ENCODE measurements at places on chromosomes 4 and X.

DNA sequence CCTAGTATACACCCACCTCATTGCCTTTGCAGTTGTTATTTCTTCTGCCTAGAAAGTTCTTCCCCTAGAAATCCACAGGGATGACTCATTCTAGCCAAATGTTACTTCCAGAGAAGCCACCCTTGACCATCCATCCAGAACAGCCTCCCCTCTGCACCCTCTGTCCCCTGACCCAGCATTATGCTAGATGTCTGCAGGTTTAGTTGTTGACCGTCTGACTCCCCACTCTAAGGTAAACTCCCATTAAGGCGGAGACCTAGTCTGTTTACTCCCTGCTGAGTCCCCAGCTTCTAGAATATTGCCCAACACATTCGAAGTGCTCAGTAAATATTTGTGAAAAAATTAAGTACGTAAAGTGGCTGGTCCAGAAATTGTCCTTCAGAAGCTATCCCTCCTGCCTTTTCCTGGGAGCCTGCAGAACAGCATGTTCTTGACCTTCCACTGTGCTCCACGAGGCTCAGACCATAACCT is 11.0 kb downstream of the SRD5A3 start:
- DNase-seq = no peak

DNA sequence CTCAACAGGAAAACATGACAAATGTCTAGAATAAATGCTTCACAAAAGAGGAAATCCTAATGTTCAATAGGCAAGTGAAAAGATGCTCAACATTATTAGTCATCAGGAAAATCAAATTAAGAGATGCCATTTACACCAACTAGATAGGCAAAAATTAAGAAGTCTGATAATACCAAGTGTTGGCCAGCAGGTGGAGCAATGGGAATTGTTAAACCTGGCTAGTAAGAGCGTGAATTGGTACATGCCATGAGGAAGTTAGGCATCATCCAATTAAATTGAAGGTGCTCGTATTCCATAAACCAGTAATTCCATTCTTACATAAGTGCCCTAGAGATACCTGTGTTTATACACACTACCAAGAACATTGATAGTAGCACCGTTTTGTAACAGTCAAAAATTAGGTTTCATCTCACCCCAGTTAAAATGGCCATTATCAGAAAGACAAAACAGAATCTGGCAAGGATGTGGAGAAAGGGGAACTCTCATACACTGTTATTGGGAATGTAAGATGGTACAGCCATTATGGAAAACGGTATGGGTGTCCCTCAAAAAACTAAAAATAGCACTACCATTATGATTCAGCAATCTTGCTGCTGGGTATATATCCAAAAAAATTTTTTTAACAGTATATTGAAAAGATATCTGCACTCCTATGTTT is 14.0 kb upstream of the ZCCHC18 start:
- DNase-seq = peak; percentile 76

- DNase-seq = no peak
These were observed 41.2 kb upstream of the ZC4H2 start for GRCh38 chrX:65017451-65017850.

DNA sequence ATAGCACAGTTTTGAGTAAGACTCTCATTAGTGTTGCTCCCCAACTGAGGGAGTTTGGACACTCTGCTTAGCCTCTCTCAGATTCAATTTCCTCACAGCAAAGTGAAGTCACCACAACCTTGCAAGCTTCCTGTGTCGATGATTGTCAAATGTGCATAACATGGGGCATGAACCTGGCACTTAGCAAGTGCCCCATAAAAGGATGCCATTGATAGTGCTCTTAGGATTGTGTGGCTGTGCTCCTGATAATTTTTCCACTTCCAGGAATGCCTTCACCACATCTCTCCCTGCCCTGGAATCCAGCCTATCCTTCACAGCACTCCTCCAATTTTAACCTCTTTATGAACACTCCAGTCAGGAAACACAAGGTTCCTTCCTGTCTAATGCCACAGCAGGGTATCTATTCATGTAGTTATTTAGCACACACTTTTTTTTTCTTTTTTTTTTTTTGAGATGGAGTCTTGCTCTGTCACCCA is 309.4 kb downstream of the PPP3CA start:
- no peak for DNase-seq

DNA sequence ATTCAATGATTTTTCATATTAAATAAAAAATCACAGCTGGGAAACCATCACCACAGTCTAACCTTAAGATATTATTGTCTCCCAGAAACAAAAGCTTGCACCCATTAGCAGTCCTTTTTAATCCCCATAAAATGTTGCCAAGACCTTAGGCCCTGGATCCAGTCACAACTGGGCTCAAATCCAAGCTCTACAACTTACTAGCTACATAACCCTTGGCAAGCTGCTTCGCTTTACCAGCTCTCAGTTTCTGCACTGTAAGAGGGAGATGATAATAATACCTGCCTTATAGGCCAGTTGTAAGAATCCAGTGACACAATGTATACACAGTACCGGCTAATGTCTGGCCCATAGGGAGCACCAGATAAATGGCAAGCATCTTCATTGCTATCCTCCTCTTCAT is 400.9 kb upstream of the FGF13 start:
- no peak for DNase-seq

- no peak for DNase-seq
These were observed 178.3 kb downstream of the TMA16 start for GRCh38 chr4:163672751-163673150.

DNA sequence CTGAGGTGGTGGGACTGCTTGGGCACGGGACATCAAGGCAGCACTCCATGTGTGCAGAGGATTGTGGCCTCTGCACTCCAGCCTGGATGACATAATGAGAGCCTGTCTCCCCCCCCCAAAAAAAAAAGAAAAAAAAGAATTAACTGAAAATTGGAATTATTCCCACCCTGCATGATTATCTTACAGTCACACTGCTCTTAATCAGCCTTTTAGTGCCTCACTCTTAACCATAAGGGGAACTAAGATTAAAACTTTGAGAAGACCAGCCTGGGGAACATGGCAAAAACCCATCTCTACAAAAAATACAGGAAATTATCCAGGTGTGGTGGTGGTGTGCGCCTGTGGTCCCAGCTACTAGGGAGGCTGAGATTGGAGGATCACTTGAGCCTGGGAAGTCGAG is 94.6 kb downstream of the UBE2K start:
- DNase-seq = peak; percentile 82

DNA sequence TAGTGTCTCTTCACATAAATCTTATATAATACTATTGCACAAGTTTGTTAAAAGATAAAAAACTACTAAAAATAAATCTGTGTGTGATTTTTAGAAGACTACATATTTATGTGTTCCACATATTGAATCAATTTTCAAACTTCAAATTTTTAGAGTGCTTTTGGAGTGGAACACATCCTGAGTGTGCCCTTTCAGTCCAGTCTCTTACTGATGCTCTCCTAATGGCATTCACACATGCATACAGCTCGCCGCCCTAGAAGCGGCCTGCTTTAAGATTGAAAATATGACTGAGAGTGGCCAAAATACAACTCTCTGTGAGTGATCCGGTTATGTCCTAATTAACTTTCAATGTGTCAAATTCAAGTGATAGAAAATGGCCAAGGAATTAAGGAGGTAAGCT is 628.8 kb downstream of the ANKRD50 start:
- no peak for DNase-seq

GRCh38 chr4:71259911-71260331 is 78.9 kb upstream of the SLC4A4 start:
- no peak for DNase-seq

GRCh38 chr4:149511558-149512298 is 303.9 kb downstream of the IQCM start:
- DNase-seq = no peak

DNA sequence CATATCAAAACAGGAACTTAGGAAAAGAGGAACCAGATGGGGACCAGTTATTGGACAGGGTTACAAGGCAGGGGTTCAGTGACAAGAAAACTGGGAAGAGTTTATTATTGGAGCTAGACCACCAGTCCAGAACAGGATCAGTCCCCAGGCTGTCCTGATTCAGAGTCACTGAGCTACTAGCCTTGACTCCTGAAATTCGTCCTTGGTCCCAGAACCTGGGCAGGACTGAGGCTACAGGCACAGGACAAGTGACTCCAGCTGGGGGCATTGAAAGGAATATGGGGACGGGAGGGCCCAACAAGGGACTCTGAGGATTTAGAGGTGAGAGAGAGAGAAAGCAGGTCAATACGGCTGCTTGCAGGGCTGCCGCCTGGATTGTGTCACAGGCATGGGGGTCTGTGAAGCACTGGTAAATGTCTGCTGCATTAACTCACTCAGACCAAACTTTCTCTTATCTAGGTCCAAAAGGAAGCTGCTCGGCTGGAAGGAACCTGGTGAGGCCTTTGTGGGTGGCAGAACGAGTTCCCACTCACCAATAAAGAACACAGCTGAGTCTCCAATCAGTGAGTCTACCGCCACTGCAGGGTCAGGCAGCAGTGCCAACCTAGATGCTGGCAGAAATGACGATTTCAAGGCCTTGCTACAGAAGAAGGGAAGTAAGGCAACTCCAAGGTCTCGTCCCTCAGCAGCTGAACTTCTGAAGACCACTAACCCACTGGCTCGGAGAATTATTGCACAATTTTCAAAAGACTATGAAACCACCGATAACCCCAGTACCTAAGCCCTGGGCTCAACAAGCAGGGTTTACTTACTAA is 11.3 kb upstream of the RTL5 start:
- no peak for DNase-seq

DNA sequence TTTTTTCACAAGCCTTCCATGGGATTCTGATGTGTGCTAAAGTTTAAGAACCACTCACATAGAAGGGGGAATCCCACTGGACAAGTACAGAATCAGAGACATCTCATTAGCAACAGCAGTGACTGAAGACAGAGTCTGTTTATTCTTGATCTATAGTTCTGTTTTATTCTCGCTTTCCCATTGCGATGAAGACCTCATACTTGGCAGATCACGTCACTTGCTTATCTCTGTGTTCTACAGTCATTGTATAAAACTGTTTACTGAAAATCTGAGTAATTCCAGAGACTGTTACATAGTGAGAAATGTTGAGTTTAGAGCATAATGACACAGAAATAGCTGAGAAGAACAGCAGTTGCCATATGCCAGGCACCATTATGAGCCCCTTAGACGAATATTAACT is 185.5 kb downstream of the PTTG2 start:
- DNase-seq = no peak

- no peak for DNase-seq
These were observed 20.1 kb downstream of the CCDC149 start for GRCh38 chr4:24892778-24893177.

- DNase-seq = no peak
These were observed 142.4 kb upstream of the GLRA2 start for GRCh38 chrX:14386981-14387380.

DNA sequence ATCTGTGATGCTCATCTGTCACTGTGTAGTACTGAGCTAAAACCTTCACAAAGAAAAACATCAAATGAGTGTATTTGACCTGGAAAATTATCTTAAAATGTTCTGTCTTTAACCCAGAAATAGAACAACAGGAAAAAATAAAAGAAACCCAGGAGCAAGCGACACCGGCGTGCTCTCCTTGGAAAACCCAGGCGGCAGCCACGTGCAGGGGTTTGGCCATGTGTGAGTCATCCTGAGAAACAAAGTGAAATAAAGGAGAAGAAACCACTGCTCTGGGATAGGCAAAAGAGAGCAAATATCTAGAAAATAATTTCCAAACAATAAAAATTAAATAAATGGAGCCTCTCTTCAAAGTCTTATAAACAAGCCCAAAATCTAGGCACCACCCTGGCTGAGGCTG is 20.0 kb upstream of the TMEM128 start:
- DNase-seq = no peak

GRCh38 chr4:142449771-142450373 is 396.2 kb downstream of the INPP4B start:
- no peak for DNase-seq

DNA sequence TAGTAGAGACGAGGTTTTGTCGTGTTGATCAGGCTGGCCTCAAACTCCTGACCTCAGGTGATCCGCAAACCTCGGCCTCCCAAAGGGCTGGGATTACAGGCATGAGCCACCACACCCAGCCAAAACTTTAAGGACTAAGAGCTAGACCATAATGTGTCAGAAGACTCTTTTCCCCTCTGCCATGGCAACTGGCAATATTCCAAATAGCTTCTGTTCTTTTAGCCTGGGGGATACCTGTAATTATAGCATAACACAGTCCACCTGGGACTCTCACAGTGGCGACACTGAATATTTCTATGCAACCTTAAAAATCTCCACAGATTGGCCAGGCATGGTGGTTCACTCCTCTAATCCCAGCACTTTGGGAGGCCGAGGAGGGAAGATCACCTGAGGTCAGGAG is 45.5 kb upstream of the RBM47 start:
- no peak for DNase-seq

- no peak for DNase-seq
These were observed 6.1 kb upstream of the SMS start for GRCh38 chrX:21934414-21934813.

DNA sequence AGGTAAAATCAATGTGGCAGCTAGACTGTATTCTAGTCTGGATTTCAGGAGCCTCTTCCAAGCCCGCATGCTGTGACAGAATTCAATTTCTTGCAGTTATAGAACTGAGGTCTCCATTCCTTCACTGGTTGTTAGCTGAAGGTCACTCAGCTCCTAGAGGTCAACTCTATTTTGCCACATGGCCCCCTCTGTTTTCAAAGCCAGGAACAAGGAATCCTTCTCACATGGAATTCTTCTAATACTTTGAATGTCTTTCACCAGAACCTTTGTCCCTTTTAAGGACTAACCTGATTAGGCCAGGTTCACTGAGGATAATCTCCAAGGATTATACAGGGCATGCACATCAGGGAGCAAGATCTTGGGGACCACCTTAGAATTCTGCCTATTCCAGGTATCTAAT is 23.4 kb upstream of the MMRN1 start:
- no peak for DNase-seq

DNA sequence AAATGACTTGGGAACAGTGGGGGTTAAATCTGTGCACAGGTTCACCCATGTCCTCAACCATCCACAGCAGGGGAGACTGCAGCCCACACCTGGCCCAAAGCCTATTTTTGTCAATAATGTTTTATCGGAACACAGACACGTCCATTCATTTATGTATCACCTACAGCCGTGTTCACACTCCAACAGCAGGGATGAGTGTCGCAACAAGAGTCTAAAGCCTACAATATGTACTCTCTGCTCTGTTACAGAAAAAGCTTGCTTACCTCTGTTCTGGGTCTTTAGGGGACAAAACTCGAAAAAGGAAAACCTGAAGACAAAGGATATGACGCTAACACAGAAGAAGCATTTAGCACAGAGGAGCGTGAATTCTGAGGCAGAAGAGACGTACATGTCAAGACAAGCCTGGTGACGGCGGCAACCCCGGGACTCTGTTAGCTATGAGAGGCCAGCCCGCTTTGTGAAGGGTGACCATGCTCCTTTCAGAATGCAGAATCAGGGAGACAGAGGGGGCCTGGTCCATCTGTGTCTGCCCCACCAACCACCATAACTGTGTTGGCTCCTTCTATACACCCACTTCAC is 45.5 kb downstream of the AFAP1 start:
- no peak for DNase-seq

GRCh38 chr4:88054901-88055300 is 47.5 kb downstream of the PKD2 start:
- peak; percentile 67 for DNase-seq

DNA sequence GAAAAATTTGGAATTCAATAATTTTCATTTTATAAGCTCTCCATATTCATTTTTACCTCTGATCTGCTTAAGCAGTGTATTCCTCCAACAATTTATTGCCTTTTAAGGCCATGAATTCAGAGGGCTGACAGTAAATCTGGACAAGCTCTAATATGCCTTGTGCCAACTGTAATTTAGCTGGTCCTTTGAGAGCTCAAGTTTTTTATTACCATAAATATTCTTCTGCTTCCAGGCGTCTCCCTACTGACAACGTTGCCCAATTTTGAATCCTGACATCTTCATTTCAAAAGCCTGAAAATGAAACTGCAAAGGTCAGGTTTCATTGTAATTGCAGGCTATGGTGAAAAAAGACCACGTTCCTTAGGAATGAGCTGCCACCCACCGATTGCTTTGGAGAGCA is 95.8 kb upstream of the GEMIN8 start:
- DNase-seq = no peak
